ENCODE measurements at places on chromosomes 16 and 17.

- DNase-seq: no peak
Measured at GRCh38 chr16:65875381-65876055, 491.0 kb upstream of the CDH5 start.

- DNase-seq: no peak
Measured at GRCh38 chr16:12515346-12515745, 288.3 kb downstream of the CPPED1 start.

DNA sequence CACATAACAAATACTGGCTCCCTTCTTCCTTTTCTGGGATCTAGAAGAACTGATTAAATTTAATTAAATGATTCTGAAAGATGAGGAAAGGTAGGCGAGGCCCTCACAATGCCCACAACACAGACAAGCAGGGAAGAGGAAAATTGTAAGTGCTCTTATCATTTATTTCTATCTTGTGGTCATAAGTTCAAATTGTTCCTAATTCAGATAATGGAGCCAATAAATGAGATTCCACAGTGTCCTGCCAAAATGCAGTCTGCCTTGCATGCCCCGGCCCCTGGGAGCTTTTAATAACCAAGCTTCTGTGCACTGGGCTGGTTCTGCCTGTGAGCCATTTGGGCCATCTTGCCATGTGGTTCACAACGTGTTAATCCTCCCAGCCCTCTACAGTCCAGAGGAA lies 97.0 kb downstream of the CMC2 start:
- DNase-seq: no peak

DNA sequence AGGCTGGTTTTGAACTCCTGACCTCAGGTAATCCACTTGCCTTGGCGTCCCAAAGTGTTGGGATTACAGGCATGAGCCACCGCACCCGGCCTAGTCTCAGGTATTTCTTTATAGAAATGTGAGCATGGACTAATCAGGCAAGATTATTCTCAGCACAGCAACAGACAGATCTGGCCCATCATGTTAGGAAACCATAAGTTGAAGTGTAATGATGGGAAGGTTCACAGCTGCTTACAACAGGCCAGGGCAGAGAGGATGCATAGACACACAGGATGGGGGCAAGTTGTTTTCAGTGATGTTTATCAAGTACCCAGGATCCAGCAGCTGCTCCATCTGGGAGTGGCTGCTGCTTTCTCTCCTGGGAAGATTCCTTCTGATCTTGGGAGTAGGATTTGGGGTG lies 16.6 kb upstream of the NOS2 start:
- no peak for DNase-seq

- DNase-seq: no peak
Measured at GRCh38 chr16:21590796-21591195, 8.6 kb upstream of the METTL9 start.

- DNase-seq: peak; percentile 46
Measured at GRCh38 chr16:85936816-85937215, 37.9 kb downstream of the IRF8 start.

DNA sequence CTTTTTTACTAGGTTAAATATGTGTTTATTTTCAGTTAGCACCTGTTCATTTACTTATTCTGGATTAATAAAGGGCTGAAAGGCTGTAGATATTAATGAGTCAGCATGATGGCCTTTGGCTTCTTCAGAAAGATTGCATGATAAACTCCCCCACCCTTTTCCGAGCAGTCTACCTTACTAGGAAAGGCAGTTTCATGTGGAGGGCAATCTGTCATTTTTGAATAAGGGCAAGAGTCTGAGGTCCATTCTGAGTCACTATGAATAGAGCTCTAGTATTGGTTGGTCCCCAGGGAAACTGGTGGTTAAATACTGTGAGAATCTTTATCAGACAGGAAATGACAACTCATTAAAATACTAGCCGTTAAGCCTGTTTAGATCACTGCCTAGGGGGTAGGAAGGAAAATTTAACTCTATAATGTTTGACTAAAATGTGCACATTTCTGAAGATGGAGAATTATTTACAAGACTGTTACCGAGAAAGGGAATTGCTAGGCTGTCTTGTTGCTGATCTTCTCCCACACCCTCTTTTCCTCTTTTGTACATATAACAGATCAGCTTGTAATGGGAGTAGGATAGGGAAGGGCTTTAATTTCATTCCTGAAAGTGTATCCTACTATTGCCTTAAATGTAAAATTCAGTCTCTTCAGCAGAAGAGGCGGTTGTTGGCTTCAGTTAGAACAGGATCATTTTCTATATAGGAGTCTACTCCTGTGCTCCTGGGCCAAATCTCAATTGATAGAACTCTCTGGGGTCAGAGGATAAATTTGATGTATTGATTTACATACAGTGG lies 63.3 kb downstream of the TUBD1 start:
- peak; percentile 80 for DNase-seq

All from activated CD8-positive, alpha-beta memory T cell treated with anti-CD3 and anti-CD28 coated beads, Interleukin-2, amount 10 ng/mL, durations not matched to agents 7 days and 5 days (primary cell).